Activated T-helper 9 cell treated with anti-CD3 and anti-CD28 coated beads, Interleukin-2, amount 50 U/mL, for 16 hours (primary cell): ENCODE measurements at places on chromosomes 3 and 15.

GRCh38 chr3:151124476-151124875 is 39.0 kb downstream of the MED12L start:
- DNase-seq: no peak

DNA sequence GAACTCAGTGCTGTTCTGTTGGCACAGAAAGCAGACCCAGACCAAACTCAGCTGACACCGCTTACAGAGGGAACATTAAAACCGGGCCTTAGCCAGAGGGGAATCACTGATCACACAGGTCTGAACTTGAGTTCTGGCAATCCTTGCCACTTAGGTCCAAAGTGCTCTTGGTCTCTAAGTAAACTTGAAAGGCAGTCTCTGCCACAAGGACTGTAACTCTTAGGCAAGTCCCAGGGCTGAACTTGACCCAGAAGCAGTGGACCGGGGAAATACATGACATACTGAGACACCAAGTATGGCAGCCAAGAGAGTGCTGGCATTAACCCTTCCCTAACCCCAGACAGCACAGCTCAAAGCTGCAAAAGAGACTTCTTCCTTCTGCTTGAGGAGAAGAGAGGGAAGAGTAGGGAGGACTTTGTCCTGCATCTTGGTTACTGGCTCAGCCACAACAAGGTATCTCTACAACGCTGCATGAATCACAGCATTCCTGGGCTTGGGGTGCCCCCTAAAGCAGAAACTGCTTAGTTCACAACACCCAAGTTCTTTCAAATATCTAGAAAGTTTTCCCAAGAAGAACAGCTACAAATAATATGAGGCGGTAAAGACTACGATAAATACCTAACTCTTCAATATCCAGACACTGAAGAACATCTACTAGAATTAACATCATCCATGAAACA is 32.5 kb downstream of the NAALADL2 start:
- no peak for DNase-seq

- no peak for DNase-seq
Observed at GRCh38 chr15:60000113-60000823, 3.8 kb upstream of the FOXB1 start.

- DNase-seq: no peak
Observed at GRCh38 chr15:80898040-80898439, 91.6 kb downstream of the MESD start.

- no peak for DNase-seq
Observed at GRCh38 chr15:93341164-93341563, 252.2 kb upstream of the RGMA start.

DNA sequence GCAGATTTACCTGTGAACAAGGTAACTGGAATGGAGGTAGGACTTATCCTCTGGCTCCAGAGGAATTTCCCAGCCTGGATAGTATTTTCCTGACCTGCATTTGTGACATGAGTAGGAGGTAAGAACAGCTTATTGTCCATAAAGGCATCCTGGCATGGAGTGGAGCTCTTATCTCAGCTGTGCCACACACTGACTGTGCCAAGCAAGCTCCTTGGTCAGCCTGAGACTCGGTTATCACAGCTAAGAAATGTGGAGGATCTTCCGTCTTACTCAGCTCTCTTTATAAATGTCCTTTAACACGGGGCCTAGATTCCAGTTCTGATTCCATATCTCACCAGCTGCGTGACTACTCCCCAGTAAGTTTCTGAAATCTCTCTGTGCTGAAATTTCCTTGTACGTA is 38.9 kb downstream of the SLCO3A1 start:
- DNase-seq: no peak
